ENCODE measurements at places on chromosomes 16 and 17.

- DNase-seq: no peak
Measured at GRCh38 chr16:66300037-66300436, 66.5 kb upstream of the CDH5 start.

DNA sequence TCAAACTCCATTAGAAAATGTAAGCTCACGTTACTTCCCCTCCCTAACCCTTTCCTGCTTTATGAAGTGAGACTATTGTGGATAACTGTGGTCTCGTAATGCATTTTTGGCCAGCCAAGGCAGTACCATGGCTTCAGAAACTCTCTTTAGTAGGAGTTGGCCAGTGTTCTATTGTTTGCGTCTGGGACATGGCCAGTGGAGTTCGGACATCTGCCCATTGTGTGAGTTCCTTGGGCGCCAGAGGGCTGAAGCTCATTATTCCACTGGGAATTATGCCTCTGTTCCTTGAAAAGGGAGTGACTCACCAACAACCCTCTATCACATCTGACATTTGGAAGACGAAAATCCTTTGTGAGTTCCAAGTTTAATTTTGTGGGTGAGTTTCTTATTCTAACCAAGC is 319.5 kb upstream of the SOX9 start:
- DNase-seq: no peak

- DNase-seq: no peak
Measured at GRCh38 chr17:41434005-41434404, 6.8 kb downstream of the KRT38 start.

- no peak for DNase-seq
Measured at GRCh38 chr17:28711723-28712031, at the start of gene PROCA1. Gene PROCA1 (minus strand): TSS chr17:28711888. CDS start chr17:28711660, 228 bp downstream.

GRCh38 chr17:81580481-81580880 is 28.3 kb upstream of the FAAP100 start:
- no peak for DNase-seq

DNA sequence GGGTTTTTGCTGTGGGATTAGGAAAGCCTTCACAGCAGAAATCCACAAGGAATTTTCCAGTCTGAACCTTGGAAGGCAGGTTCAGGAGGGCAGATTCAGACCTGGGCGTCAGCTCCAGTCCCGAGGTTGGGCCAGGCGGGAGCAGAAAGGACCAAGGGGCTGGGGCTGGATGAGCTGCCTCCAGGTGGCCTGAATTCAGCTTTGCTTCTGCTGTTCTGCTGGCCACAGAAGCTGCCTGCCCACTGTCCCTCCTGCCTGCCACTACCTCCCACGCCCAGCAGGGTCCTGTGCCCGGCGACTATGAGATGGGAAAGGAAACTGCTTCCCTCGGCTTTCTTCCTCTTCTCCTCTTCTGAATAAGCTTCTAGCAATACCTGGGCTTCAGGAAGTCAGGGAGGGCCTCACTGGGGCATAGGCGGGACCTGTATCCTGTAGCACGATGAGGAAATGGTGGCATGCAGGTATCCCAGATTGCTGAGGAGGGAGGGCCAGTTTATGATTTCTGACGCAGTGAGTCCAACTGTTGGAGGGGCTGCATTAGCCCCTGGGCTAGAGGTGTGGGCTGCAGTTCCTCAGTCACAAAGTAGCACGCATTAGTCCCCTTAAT is 18.4 kb downstream of the TBX4 start:
- no peak for DNase-seq

- peak; percentile 83 for DNase-seq
Measured at GRCh38 chr17:44269535-44270240, 1.8 kb upstream of the SLC4A1 start.

- peak; percentile 54 for DNase-seq
Measured at GRCh38 chr17:3890082-3890877, 2.6 kb downstream of the CAMKK1 start.

GRCh38 chr17:57530026-57530425 is 215.1 kb downstream of the CCDC182 start:
- no peak for DNase-seq

GRCh38 chr17:42378359-42378958 is 9.8 kb downstream of the STAT3 start:
- no peak for DNase-seq

GRCh38 chr17:44362949-44363612 is 572 bp downstream of the FAM171A2 start:
- no peak for DNase-seq

- no peak for DNase-seq
Measured at GRCh38 chr16:46712911-46713310, 23.5 kb downstream of the ORC6 start.
